Gastrocnemius medialis (tissue), 4 donors: ENCODE measurements at places on chromosomes 3 and 15.

GRCh38 chr3:98994128-98994762 is 92.8 kb upstream of the DCBLD2 start:
- no peak for DNase-seq

GRCh38 chr15:48103647-48104046 is 17.1 kb upstream of the SLC24A5 start:
- DNase-seq = no peak

GRCh38 chr3:41688595-41689380 is 273.1 kb downstream of the ULK4 start:
- DNase-seq = no peak

GRCh38 chr3:52463416-52463815 is 8.0 kb downstream of the NISCH start:
- no peak for DNase-seq

- no peak for DNase-seq
These were observed 609.7 kb downstream of the PDCD6IP start for GRCh38 chr3:34408088-34408487.
